ENCODE measurements at places on chromosomes 7 and 10.

GRCh38 chr7:105638334-105638733 lies 57.0 kb upstream of the EFCAB10 start:
- DNase-seq, result no peak

DNA sequence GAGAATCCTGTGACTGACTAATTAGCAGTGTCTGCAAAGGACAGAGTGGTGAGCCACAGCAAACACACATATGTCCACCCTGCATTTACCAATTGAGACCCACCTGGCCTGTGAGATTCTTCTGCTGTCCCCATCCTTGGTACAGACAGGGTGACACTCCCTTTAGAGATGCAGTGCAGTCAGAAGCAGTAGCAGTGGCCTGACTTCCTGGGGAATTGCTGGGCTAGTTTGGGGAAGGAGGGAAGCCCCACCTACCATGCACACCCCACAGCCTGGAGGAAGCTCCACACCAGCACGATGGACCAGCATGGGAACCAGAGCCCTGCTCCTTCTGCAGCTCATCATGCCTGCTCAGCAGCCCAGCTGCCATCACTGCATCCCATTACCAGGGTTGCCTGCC lies 924.9 kb upstream of the ZNF722 start:
- no peak for DNase-seq

DNA sequence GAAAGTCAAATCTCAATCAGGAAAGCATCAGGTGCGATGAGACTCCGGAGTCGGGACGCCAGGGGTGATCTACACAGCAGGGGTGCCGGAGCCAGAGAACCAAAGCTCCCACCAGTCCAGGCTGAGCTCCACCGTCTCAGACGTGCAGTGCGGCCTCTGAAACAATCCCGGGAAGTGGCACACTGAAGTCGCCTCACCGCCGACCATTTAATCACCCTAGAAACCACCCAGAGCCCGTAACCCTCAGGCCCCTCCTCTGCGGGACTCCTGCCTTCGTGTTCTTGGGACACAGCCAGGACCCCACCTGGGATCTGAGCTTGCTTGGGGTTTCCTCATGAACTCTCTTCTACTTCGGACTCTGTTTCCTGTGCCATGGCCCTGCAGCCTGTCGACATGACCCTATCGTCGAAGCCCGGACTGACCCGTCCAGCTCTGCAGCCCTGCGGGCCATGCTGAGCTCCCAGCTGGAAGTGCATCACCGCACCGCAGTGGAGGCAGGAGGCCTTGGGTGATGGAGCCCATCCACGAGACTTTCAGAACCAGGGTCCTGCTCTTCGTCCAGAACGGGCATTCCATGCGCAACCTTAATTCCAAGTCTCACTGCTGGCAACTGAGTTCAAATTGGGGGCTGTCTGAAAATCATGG lies 266.4 kb downstream of the PTPRN2 start:
- DNase-seq, result no peak

DNA sequence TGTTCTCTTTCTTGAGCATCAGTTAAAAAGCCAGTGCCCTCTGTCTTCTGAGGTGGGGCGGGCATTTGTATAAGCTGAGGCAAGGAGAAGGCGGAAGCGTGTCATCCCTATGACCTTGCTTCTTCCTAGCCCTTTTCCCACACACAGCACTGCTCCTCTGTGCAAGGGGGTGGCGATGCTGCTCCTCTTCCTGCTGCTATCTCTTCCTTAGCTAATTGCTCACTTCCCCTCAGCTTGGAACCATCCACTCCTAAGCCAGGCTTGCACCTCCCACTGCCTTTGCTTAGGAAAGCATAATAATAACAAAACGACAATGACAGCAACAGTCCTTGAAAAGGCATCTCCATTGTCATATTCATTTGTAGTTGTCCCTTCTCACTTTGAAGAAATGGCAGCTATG lies 366.9 kb downstream of the PHTF2 start:
- DNase-seq, result no peak

- DNase-seq, result no peak
Observed at GRCh38 chr7:155793720-155794119, 18.5 kb downstream of the SHH start.

GRCh38 chr10:75043256-75044131 lies 68.0 kb upstream of the SAMD8 start:
- no peak for DNase-seq

- DNase-seq, result no peak
Observed at GRCh38 chr10:35463878-35464277, 127.6 kb downstream of the CCNY start.

Measured in fibroblast of skin of left quadriceps (primary cell).